D721Med (cell line): ENCODE measurements at places on chromosomes 4 and X.

DNA sequence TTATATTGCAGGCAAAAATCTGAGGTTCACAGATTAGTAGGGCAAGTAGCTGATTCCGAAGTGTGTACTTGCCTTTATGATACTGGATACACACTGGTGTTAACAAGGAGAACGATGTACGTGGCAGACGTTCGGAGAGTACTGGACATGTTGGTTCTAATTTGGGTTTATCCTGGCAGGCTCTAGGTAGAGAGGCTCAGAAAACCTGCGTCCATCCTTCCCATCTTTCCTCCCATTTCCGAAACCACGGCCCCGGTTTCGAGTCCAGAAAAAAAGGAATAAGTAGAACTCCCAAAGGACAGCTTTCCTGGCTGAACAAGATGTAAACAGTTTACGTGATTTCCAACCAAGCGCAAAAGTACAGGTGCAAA, 351 bp upstream of the SLC30A9 start:
- DNase-seq: no peak

DNA sequence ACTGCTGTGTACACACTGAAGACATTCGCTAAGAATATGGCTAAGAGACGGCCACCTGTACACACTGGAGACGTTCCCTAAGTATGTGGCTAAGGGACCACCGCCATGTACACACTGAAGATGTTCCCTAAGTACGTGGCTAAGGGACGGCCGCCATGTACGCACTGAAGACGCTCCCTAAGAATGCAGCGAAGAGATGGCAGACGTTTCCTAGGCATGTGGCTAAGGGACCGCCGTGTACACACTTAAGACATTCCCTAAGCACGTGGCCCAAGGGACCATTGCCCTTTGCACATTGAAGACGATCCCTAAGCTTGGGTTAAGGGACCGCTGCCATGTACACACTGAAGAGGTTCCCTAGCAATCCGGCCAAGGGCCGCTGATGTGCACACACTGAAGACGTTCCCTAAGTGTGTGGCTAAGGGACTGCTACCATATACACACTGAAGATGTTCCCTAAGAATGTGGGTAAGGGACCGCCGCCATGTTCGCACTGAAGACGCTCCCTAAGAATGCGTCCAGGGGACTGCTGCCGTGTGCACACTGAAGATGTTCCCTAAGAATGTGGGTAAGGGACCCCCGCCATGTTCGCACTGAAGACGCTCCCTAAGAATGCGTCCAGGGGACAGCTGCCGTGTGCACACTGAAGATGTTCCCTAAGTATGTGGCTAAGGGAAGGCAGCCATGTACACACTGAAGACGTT, 36.7 kb downstream of the DHRSX start:
- no peak for DNase-seq

DNA sequence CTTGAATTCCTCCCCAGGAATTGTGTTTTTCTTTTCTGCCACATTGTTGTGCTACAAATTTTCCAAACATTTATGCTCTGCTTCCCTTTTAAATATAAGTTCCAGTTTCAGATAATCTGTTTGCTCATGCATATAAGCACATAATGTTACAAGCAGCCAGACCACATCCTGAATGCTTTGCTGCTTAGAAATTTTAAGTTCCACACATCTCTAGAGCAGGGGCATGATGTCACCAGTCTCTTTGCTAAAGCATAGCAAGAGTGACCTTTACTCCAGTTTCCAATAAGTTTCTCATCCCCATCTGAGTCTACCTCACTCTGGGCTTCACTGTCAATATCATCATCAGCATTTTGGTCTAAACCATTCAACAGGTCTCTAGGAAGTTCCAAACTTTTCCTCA, 932.5 kb downstream of the SH3BGRL start:
- no peak for DNase-seq

- no peak for DNase-seq
These were observed 105.1 kb upstream of the KLHL13 start for GRCh38 chrX:118221733-118222132.

- DNase-seq: no peak
These were observed 10.3 kb downstream of the NMU start for GRCh38 chr4:55625835-55626234.

GRCh38 chrX:144918936-144919335, 328.4 kb upstream of the SPANXN1 start:
- DNase-seq: no peak

DNA sequence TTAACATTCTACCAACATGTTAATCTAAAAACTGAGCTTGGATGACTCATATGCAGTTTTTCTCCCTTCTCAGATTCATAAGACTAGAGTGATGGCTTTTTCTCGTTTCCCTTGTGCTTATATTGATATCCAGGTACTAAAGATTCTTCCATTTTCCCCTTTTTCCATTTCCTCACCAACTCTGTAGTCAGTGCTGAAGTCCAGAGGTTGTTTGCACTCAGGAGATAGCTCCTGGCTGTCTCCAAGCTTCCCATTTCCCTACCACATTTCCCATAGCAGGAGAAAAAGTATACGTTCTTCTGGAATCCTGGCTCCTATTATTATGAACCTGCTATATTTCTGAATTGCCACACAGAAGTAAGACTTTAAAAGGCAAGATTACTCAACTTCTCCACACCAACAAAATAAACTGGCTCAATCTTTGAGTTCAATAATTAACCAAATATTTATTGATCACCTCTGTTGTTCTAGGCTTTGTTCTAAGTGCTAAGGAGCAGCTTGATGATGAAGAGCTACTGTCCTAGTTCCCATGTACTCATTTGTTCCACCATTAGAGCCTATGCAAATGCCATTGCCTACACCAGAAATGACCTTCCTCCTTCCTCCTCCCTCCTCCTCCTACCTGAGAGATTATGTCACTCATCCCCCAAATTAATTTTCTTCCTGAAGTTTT, 454.4 kb upstream of the RPS6KA3 start:
- no peak for DNase-seq

- peak; percentile 71 for DNase-seq
These were observed 1.0 kb upstream of the PDGFRA start for GRCh38 chr4:54228056-54228527.

- no peak for DNase-seq
These were observed 665.6 kb upstream of the PRKX start for GRCh38 chrX:4379071-4379470.
